ENCODE measurements at places on chromosomes 6 and 20.

DNA sequence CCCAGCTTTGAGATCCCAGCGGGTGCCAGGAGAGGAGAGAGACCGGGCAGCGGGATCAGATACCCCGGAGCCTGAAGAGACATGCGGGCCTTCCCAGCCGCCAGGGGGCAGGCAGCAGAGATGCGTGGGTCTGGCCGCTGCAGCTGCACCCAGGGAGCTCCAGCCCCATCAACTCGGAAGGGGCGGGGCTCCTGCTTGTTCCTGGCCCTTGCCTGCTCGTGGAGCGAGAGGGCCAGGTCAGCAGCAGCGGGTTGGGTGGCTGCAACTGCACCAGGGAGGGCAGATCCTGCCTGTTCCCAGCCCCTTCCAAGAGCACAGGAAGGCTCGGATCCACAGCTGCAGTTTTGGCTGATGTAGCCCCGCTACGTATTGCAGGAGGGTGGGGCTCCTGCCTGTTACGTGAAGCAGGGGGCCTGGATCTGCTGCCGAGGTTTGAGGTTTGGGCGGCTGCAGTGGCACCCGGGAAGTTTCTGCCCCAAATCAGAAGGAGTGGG is 532.8 kb downstream of the RFPL4B start:
- DNase-seq = no peak

DNA sequence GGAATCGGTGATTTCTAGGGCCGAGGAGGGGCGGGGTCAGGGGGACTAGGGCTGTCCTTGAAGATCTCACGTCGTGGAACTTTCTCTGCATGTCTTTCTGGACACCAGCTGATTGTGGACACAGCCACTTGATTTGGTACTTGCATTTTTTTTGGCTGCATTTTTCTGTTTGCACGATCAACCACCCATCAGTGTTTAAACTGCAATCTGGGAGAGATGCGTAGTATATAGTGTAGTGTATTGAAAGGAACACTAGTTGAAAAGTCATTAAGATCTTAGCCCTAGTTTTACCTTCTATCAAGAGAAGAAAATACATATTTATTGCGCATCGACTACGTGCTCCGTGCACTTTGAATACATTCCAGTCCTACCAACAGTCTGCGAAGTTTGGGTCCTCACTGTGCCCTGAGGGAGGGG is 657 bp downstream of the NT5DC1 start:
- peak; percentile 35 for DNase-seq

DNA sequence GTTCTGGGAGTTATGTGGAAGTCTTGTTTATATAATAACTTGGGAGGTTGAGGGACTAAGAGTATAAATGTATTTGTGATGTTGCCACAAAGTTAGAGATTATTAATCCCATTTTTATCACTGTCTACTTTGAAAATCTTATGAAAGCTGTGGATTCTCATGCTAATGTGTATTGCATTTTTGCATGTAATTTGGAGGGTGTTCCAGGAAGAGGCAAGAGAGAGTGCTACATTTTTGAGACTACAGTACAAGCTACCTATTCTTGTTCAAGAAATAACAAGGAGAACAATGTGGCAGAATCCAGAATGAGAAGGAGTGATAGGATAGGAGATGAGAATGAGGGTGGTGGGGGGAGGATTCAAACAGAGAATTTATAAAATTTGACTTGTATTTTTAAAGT is 34.9 kb downstream of the VTA1 start:
- no peak for DNase-seq

- DNase-seq = no peak
Observed at GRCh38 chr20:10897336-10897735, 223.5 kb upstream of the JAG1 start.

- no peak for DNase-seq
Observed at GRCh38 chr6:116468293-116468692, 7.1 kb downstream of the CALHM6 start.

DNA sequence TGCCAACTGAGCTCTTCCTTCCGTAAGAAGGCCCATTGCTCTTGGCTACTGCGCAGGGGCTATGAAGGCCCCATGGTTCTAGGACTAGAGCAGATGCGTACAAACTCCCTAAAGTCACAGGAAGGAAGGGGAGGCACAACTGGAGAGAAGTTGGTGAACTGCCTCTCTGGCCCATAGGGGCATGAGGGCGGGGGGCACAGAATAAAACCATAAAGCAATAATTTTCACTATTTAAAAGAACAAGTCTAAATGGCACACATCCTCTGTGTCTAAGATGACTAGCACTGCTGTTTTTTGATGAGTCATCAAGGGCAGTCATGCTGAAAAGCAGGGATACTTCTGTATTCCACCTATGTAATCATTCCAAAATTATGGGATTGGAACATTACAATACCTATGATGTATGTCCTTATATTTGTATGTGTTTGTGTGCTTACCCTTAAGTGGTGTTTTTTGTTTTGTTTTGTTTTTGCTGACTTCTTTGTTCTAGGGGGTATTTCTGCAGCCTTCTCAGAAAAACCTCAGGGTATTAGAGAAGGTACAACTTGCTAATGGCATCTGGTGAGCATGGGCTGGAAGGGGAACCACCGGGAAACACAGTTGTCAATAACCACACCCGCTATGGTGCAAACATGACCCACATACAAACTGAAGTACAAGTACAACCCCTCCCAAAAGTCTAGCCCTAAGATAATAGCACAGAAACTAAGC is 36.9 kb downstream of the B4GALT5 start:
- DNase-seq = no peak

- DNase-seq = no peak
Observed at GRCh38 chr6:148557796-148558321, 189.0 kb upstream of the UST start.

DNA sequence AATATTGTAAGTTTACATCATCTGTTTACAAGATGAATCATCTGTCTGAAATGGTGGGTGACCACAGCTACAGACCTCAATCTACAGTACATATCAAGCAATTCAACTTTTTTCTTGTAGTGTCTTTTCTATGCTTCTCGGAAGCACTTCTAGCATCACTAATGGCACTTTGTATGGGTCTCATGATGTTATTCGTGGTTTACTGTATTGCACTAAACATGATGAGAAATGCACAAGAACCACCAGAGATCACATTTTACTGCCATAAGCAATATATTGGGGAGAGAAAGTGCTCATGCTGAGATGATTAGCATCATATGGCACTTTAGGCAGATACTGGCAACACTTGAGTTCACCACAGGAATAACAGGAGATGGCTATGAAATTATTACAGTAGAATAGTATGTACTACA is 15.4 kb upstream of the BTBD3 start:
- DNase-seq = no peak

DNA sequence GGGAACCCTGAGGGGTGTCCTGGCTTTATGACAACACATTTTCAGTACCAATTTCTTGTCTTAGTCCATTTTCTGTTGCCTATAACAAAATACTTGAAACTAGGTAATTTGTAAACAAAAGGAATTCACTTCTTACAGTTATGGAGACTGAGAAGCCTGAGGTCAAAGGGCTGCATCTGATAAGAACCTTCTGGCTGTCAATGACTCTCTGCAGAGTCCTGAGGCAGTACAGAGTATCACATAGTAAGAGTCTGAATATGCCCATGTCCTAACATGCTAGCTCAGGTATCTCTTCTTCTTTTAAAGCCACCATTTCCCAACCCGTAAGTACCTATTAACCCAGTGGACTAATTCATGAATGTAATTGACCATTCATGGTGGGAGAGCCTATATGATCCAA is 1458.6 kb upstream of the EYS start:
- DNase-seq = no peak

DNA sequence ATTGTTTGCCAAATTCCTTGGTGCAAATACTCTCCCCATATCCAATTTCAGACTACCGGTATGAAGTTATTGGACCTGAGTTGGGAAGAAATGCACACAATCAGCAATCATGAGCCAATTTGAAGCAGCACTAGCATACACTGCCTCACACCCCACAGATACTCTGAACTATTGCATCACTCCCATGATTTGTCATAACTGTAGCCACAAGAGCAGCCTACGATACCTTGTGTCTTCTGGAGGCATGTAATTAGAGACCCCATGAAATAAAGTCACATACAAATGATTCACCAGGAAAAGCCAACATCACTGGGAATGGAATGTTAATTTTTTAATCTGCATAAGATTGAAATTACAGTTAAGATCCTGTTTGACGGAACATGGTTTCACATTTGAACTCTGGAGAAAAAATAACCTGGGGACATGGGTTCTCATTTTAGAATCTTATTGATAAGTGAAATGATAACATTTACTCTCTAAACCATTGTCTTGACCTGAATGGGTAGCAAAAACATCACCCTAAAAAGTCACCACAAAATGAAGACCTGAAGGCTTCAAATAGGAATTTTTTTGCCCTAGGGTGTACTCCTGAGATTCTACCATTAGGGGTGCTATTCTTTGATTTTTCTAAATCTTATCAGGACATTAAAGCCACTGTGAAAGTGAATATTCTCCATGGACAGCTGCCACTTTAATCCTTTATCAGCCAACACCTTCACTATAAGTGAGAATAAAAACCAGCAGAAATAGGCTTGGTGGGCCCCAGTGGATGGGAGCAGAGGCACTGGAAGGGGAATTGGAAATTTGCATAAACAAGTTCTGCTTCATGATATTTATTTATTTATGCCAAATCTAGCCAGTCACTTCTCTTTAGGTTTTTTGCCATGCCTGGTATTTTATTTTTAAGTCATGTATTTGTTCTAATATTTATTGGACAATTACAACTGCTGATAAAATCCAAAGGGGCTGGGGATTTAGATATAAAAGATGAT is 34.5 kb upstream of the HBS1L start:
- DNase-seq = no peak

DNA sequence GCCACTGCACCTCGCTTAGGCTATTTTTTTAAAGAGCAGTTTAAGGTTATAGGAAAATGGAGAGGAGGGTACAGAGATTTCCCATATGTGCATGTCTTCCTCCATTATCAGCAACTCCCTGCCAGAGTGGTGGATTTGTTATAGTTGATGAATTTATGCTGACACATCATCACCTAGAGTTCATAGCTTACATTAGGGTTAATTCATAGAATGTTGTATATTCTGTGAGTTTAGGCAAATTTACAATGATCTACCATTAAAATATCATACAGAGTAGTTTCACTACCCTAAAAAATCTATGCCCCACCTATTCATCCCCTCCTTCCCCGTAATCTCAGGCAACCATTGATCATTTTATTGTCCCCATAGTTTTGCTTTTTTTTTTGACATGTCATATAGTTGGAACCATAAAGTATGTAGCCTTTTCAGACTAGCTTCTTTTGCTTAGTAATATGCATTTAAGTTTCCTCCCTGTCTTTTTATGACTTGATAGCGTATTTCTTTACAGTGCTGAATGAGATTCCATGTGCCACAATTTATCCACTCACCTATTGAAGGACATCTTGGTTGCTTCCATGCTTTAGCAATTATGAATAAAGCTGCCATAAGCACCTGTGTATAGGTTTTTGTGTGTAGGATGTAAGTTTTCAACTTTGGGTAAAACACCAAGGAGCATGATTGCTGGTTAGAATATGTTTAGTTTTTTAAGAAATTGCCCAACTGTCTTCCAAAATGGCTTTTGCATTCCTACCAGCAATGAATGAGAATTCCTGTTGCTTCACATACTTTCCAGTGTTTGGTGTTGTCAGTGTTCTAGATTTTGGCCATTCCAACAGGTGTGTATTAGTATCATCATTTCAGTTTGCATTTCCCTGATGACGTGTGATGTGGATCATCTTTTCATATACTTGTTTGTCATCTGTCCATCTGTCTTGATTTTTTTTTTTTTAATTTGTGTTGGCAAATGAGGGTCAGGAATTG is 60.2 kb downstream of the NCOA3 start:
- DNase-seq = no peak

GRCh38 chr6:99746261-99746895 is 139.7 kb downstream of the PRDM13 start:
- peak; percentile 23 for DNase-seq

DNA sequence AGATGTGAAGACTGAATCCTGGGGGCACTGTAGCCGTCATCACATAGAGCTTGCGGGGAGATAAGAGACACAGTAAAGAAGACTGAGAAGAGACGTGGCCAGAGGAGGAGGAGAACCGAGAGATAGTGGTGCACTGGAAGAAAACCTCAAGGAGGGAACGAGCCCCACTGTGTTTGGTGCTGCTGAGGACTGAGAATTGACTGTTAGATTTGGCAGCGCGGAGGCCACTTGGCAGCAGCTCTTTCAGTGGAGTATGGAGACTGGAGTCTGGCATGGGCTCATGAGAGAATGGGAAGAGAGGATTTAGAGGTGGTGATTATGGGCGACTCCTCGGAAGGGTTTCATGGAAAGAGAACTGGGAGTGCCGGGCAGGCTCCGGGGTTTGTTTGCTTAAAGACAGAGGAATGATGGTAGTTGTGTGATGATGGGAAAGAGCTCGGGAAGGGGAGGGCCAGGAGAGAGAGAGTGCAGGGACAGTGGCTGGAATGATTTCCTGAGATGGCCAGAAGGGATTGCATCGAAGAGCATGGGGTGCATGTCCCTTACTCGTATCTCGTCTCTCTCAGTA is 18.0 kb downstream of the CDYL start:
- no peak for DNase-seq

DNA sequence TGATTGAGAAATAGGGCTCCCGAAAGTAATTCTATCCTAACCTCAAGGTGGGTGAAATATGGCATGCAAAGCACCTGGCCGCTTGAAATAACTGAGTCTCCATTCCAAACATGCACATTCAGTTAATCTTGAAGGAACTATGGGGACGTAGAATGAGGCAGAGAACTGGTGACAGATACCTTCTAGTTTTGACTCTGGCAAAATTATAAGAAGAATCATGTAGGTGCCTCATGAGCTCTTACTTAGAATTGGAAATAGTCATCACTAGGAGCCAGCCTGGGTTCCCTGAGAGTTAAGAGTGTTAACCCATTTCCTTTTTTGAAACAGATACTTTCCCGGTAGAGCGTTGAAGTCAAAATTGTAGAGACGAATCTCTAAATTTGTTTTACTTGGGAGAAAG is 49.3 kb downstream of the RPF2 start:
- no peak for DNase-seq

DNA sequence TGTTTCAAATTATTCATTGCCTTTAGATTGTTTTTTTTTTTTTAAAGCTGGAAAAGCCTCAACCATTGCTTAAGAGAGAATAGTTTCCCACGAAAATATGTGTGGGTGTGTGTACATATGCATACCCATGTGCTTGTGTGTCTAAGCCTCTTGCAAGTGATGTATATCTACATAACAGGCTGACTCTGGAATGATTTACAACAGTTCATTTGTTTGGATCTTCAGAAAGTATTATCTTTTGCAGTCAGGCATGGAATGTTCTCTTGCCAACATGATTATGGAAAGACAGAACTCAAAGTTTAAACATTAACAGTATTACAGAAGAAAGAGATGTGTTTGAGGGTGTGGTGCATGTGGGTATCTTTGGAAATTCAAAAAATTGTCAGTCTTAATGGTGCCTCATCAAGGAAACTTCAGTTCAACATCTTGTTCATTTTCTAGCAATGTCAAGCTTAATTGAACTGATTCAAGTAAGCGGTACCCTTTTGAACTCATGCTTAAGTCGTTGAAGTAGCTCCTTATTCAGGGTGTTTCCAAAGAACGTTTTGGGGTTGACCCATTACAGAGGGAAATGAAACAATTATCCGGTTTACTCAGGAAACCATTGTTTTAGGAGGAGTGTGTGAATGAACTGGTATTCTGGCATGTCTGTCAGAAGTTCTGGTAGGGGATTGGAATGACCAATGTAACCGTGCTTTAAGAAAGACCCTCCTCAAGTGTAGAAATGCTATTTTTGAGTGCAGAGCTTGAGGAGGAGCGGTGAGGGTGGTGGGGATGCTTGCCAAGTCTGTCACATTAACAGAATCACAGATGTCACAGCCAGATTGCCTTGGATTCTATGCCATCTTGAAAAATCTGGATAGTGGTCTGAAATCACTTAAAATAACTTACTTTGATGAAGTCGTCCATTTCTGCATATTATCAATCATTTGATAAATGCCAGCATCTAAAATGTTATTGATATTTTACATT is 60.3 kb downstream of the ADGRG6 start:
- DNase-seq = no peak

GRCh38 chr20:6708010-6708409 is 59.5 kb upstream of the BMP2 start:
- DNase-seq = no peak
